ENCODE measurements at places on chromosomes 4 and X.

GRCh38 chr4:128737098-128737513, 72.4 kb upstream of the JADE1 start:
- no peak for DNase-seq

DNA sequence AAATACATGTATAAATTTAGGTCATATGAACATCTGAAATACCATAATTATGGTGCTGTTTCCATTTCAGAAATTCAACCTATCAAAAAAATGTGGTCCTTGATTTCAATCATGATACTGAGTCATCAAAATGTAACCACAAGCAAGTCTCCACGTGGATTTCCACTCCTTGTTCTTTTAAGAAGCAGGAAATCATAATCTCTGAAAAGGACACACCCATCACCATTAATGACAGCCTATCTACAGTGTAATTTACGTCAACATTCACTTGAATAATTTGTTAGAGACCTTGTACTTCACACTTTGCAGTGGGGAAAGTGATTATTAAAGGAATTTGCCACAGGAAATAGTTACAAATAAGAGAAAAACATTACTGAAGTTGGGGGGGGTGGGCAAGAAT, 17.7 kb upstream of the SLC7A11 start:
- DNase-seq = no peak

GRCh38 chr4:168812806-168813205, 197.2 kb downstream of the CBR4 start:
- no peak for DNase-seq

DNA sequence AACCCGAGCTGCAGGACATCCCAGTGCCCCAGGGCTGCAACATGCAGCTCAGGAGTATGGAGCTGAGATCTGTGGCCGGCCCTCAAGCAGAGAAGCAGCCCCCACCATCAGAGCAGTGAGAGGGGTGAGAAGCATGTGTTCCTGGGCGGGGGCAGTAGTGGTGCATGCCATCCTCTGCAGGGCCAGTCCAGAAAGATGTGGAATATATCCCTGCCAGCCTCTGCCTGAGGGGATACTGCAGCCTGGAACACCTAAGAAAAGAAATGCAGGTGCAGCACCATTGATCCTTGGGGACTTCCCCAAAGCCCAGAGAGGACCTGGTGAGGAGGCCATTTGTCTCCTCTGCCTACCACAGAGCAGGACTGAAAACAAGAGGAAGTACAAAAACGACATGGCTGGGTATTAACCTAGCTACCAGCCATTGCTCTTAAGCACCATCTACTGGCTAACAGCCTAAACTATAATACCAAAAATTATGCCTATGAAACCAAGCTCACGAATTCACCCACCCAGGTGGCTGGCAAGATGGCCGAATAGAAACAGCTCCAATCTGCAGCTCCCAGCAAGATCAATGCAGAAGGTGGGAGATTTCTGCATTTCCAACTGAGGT, 158.8 kb downstream of the ADGRA3 start:
- no peak for DNase-seq

- DNase-seq = no peak
Observed at GRCh38 chr4:35516102-35516501, 728.2 kb downstream of the ARAP2 start.

DNA sequence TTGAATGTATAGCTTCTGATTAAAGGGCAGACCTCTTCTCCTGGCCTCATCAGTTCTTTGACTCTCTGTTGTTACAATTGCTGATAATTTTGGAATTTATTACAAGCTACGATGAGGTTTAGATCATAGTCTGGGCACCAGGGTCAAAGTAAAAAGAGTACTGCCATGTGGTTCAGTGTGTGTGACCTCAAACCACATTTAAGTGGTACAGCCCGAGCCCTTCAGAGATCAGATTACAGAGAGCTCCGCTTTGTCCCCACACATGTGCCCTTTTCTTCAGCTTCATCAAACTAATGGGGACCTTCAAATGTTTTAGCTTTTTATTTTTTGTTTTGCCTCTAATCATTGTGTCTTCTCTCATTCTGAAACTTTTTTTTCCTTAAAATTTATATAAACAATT, 37.1 kb downstream of the SPANXN2 start:
- no peak for DNase-seq

GRCh38 chr4:71498625-71499024, 159.8 kb downstream of the SLC4A4 start:
- DNase-seq = no peak

All from CD4-positive, alpha-beta T cell treated with Interleukin-21 for 1 hour (primary cell).